ENCODE measurements at places on chromosomes 6 and 20. TPM values are rescaled to one million over a fixed set of nuclear protein-coding genes. Genes with fewer than 3 reads are reported as not detected.

The SLC29A1 gene
- 15.3 TPM for total RNA-seq

The KHDC1L gene
- not detected for total RNA-seq

DNA sequence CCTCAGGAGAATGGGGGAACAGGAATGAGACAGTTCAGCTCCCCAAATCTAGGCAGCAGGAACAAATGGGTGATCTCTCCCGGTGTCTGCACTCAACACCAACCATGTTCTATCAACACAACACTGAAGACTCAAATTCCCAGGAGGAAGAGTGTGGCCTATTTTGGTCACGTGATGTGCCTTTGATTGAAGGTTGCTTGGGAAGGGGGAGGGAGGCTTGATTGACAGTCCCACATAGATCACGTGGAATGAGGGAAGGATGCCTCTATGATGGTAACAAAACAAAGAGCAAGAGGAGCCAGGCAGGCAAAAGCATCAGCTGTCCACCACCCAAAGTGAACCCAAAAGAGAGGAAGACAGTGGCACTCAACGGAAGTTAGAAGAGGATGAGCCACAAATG is 364.8 kb downstream of the KIF16B start:
- no peak for DNase-seq

DNA sequence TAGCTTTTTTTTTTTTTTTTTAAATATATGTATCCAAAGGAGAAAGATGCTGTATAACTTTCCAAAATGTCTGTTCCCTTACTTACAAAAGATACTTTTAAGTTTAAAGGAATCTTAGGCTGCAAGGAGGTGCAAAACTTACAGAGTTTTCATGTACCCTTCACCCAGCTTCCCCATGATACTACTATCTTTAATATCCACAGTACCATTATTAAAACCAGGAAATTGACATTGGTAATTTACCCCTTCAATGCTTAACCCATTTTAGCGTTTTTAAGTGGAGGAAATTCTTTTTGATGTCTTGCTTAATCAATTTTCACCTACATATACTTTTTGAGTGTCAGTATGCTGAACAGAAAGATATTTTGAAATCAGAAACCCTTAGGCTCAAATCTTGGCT is 310.9 kb downstream of the PRL start:
- no peak for DNase-seq

DNA sequence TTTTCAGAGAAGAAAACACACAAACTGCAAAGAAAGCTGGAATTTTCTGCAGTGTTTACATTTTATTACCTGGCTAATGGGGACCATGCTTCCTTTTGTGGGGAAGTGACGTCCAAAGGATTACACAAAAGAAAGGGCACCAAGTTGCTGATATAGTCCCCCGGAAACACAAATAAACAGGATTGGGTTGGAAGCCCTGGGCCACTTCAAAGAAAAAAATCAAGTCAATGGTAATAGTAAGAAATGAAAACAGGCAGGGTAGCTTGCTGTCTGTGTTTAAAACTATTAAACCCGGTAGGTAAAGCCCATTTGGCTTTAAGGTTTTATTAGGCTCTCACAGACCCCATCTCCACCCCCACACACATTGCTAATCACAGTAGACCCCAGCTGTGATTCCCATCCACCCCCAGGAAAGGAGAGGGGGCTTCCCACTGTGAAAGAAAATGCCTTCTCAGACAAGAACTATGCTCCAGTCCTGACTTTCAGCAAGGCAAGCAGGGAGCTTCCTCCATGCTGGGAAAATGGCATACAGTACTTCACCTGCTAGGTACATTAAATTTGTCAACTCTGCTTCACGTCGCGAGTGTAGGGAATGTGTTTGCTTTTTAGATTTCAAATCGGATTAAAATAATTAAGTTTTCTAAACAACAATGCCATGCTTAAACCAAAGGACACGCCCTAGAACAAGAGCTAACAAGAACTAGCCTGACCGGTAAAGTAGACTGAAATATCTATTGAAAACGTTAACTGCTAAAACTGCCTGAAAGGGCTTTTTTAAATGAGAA is 1.1 kb downstream of the PERP start:
- no peak for DNase-seq

DNA sequence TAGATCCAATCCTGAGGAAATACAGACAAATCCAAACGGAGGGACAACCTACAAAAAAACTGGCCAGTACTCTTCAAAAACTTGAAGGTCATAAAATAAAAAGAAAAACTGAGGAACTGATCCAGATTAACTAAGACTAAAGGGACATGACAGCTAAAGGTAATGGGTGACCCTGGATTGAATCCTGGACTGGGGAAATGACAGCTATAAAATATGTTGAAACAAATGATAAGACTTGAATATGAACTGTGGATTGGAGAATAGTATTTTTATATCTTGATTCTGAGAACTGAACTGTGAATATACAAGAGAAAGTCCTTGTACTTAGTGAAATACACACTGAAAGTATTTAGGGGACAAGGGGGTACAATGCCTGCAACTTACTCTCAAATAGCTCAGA is 96.9 kb upstream of the EMILIN3 start:
- DNase-seq = no peak

GRCh38 chr6:130676077-130676772 is 151.0 kb upstream of the SMLR1 start:
- DNase-seq = no peak
